Naive thymus-derived CD4-positive, alpha-beta T cell (primary cell): ENCODE measurements at places on chromosomes 7 and 10. TPM values are rescaled to one million over a fixed set of nuclear protein-coding genes. Genes with fewer than 3 reads are reported as not detected.

GRCh38 chr7:16604054-16604453, 41.5 kb downstream of the ANKMY2 start:
- no peak for DNase-seq
- H3K4me1 ChIP-seq: no peaks in the 10 kb centered on the region
- no peak overlapping the region for H3K4me3 ChIP-seq

CPEB3 gene
- total RNA-seq: 3.0 and 3.3 TPM in 2 replicates

NEUROD6 gene
- not detected for total RNA-seq

DNA sequence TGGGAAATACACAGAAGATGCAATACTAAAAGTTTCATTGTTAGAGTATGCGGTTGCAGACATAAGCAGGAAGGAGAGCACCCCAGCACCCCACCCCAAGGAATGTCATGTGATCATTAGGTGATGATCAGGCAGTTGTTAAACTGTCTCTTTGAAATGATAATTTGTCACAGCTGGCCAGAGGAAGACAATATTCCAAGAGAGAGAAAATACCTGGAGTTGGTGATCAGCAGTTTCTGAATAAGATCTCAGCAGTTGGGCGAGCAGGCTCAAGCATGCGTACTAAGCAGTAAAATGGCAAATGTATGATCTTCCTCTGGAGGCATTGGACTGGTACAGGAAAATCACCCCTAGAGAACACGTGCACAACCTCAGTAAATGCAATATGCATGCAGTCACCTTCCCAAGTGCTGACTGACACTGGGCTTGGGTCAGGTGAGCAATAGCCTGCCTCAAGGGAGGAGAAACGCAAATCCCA, 250.1 kb upstream of the MBL2 start:
- H3K4me1 ChIP-seq: no peaks in the 10 kb centered on the region
- DNase-seq: no peak
- H3K4me3 ChIP-seq: no peak overlapping the region
- H3K27ac ChIP-seq: no peak overlapping the region

GRCh38 chr10:104678658-104679057, 37.6 kb downstream of the SORCS3 start:
- H3K27ac ChIP-seq: no peak overlapping the region
- H3K27me3 ChIP-seq: no peaks in the 10 kb centered on the region
- H3K4me3 ChIP-seq: no peak overlapping the region
- H3K4me1 ChIP-seq: no peaks in the 10 kb centered on the region
- DNase-seq: no peak

SPACDR gene
- 7.8 TPM for total RNA-seq

- H3K36me3 ChIP-seq: no peaks in the 10 kb centered on the region
- H3K4me3 ChIP-seq: no peak overlapping the region
- no peak for DNase-seq
- no peaks in the 10 kb centered on the region for H3K27me3 ChIP-seq
- no peak overlapping the region for H3K27ac ChIP-seq
Measured at GRCh38 chr7:40507166-40507565, 372.4 kb downstream of the SUGCT start.

GDI2 gene
- total RNA-seq: 85.3 TPM

DNA sequence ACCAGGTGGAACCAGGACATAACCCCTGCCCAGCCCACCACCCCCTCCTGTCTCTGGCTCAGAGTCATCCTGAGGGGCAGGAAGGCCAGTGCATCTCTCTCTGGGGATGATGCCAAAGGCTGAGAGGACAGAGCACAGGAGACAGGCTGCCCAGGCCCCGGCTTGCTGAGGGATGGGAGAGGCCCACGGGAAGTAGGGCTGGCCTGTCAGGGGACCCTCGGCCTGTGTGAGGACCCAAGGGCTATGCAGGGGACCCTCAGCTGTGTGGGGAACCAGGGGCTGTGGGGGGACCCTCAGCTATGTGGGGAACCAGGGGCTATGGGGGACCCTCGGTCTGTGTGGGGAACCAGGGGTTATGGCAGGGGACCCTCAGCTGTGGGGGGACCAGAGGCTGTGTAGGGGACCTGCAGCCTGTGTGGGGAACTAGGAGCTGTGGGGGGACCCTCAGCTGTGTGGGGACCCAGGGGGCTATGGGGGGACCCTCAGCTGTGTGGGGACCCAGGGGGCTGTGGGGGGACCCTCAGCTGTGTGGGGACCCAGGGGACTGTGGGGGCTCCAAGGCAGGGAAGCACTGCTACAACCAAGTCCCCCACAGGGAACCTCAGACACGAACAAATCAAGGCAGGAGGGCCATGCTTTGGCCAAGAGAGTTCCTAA, 27.7 kb downstream of the EBF3 start:
- H3K4me1 ChIP-seq: no peaks in the 10 kb centered on the region
- H3K36me3 ChIP-seq: no peaks in the 10 kb centered on the region
